ENCODE measurements at places on chromosomes 2 and 18. TPM values are rescaled to one million over a fixed set of nuclear protein-coding genes. Genes with fewer than 3 reads are reported as not detected.

ZNF385B gene
- 14.9 TPM for total RNA-seq

CD226 gene
- total RNA-seq: 0.72 TPM

DNA sequence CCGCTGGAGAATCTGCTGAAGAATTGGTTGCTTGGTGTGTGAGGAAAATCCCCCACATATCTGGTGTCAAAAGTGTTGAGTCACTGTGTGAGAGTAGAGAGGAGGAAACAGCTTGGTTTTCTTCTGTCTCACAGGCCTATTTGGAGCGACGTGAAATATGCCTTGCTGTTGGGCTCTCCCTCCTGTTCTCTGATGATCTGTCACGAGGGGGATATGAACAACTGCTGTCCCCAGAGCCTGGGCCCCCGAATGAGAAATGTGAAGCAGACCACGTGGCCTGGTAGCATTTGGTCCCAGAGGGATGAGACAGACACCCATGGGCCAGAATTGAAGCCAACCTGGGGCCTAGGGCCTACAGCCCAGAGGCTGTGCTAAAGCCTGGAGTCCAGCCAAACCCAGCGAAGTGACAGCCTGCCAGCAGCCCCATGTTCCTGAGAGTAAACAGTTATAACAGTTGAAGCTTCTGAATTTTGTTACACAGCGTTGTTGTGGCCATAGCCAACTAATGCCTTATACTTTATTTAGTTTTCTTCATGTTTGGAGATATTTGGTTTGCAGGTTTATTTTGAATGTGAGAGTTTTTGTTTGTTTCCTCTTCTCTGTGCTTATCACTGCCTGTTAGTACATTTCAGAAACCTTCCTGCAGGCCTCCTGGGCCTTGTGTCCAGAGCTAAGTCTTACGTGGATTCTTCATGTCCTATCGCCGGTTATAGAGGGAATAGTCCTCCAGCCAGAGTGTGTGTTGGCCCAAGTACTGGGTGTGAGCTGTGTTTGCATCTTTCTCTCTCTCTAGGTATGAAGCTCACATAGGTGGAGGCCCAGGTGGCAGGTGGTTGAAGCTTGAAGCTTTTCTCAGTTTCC, 18.7 kb upstream of the COLEC12 start:
- peak; percentile 62 for DNase-seq

DNA sequence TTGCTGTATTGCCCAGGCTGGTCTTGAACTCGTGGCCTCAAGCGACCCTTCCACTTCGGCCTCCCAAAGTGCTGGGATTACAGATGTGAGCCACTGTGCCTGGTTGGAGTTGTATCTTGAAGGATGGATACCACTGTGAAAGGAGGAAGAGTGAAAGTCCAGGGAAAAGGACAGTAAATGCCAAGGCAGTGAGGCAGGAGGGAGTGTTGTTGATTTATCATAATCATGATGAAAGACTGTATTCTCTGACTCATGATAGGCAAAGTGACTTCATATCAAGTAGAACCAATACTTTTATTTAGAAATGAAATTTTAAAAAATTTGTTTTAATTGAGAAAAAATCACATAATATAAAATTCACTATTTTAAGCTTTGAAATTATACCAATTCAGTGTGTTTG, 162.3 kb downstream of the ARHGAP28 start:
- DNase-seq: no peak

GRCh38 chr2:11123856-11124759, 31.2 kb upstream of the SLC66A3 start:
- DNase-seq: peak; percentile 61

DNA sequence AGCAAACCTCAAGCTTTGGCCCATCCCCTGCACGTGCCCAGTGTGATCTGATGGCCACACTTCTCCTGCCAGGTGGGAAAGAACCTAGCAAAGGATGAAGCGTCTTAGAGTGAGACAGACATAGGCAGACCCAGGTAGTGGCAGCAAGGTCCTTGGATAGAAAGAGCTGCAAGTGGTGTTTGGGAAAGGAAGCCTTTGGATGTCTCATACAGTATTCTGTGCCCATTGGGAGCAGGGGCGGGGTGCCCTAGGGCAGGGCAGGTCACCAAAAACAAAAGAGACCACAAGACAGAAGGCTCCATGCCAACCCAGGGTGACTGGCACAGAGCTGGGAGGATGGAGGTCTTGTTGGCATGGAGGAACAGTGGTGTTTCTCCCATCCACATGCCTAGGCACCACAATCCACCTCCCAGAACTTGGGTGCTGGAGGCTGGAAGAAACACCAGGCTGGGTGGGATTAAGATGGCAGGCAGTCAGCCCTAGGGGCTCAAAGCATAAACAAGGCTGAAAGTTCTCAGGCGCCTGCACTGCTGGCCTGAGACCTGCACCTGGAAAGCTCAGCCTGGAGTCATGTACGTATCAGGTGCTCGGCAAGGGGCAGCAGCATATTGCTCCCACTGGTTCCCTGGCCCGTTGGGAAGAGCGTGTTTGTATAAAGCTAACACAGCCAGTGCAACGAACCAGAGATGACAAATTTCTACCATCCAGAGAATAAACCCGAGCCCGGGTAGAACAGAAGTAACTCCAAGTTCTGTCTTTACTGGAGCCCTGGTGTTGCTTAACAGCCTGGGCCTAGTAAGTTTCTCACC, 52.9 kb downstream of the CRACDL start:
- DNase-seq: no peak

DNA sequence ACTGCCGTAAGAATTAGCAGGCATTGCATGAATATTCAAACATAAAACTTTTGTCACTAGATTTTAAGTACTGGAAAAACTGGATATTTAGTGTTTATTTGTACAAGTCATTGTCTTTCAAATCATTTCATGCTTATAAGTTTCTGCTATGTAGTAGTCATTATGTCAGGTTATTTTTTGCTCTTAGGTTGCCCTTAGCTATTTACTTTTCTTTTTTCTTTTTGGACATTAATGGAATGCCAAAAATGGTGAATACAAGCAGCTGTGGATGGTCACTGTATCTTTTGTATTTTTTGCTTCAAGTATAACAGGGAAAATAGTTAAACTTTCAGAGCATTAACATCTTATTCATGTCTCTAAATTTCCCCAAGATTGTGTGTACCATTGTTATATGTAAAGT, 18.6 kb upstream of the KCNJ13 start:
- DNase-seq: no peak

Measured in heart right ventricle (tissue), 16 donors.